ENCODE measurements at places on chromosomes 7 and 10. TPM values are rescaled to one million over a fixed set of nuclear protein-coding genes. Genes with fewer than 3 reads are reported as not detected.

DNA sequence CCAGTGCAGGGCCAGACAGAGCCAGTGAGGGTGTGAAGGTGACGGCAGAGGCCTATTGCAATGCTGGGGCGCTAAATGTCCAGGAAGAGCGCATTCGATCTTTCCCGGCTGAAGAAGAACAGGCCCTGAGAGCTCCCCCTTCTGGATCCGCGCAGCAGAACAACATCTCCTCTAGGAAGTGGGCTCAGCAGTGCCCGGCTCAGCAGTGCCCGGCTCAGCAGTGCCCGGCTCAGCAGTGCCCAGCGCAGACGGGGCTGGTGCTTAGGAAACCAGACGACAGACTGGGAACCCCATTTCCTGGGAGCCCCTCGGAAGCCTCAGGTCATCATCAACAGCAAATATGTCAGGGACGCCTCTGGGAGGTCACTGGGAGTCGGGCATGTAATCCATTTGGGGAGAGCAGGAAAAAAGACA is 4.7 kb upstream of the NOS3 start:
- no peak overlapping the region for H3K4me3 ChIP-seq
- no peaks in the 10 kb centered on the region for H3K36me3 ChIP-seq
- peak; percentile 84 for DNase-seq
- H3K27ac ChIP-seq = no peak overlapping the region
- peaks cover 20% of the 10 kb centered on the region for H3K4me1 ChIP-seq

DNA sequence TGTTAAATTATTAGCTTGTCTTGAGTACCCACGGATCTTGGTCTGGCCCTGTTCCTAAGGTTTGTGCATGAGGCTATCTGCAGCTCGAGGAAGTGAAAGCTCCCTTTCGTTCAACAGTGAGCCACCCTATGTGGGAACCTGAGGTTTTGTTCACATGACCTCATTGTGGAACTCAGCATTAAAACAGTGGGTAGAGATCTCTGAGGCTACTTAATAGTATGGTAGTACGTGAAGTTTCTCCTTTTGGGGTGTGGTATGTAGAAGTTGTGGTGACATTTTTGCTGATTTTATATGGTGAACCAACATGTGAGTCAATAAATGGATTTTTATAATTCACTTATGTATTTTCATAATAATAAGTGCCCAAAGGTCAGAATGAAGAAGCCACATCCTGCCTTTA is 252.7 kb upstream of the FERD3L start:
- H3K4me3 ChIP-seq = no peak overlapping the region
- H3K36me3 ChIP-seq = no peaks in the 10 kb centered on the region
- H3K4me1 ChIP-seq = no peaks in the 10 kb centered on the region
- H3K27me3 ChIP-seq = no peaks in the 10 kb centered on the region
- no peak for DNase-seq
- H3K27ac ChIP-seq = no peak overlapping the region

- H3K36me3 ChIP-seq = no peaks in the 10 kb centered on the region
- H3K4me1 ChIP-seq = peaks cover 39% of the 10 kb centered on the region
- no peaks in the 10 kb centered on the region for H3K27me3 ChIP-seq
- peak overlapping the region; percentile 79 for H3K27ac ChIP-seq
- no peak overlapping the region for H3K4me3 ChIP-seq
These were observed 33.0 kb downstream of the TPST1 start for GRCh38 chr7:66237906-66238772.

GRCh38 chr10:92970301-92971070 is 90.1 kb upstream of the CYP26C1 start:
- no peaks in the 10 kb centered on the region for H3K36me3 ChIP-seq
- no peak overlapping the region for H3K27ac ChIP-seq
- H3K4me3 ChIP-seq = no peak overlapping the region
- H3K4me1 ChIP-seq = peaks cover 2% of the 10 kb centered on the region
- H3K27me3 ChIP-seq = no peaks in the 10 kb centered on the region

DNA sequence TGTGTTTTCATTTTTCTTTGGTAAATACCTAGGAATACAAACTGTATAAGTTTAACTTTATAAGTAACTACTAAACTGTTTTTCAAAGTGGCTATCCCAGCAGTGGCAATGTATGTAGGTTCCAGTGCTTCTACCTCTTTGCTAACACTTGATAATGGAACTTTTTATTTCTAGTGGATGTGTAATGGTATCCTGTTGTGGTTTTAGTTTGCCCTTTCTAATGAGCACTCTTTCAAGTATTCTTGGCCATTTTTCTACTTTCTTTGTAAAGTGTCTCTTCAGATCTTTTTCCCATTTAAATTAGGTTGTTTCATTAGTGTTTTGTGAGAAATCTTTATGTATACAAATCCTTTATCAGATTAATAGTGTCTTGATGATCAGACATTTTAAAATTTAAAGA is 4.6 kb downstream of the KIF20B start:
- H3K27me3 ChIP-seq = no peaks in the 10 kb centered on the region
- no peak overlapping the region for H3K27ac ChIP-seq
- no peak overlapping the region for H3K4me3 ChIP-seq

GRCh38 chr7:148738737-148739535 is 40.2 kb downstream of the CUL1 start:
- DNase-seq = peak; percentile 35
- H3K27ac ChIP-seq = peak overlapping the region; percentile 49
- H3K4me3 ChIP-seq = no peak overlapping the region
- no peaks in the 10 kb centered on the region for H3K36me3 ChIP-seq

- H3K4me3 ChIP-seq = no peak overlapping the region
- peak overlapping the region; percentile 31 for H3K27ac ChIP-seq
- DNase-seq = peak; percentile 88
- H3K36me3 ChIP-seq = no peaks in the 10 kb centered on the region
- H3K27me3 ChIP-seq = peaks cover 26% of the 10 kb centered on the region
These were observed 142.5 kb upstream of the TCERG1L start for GRCh38 chr10:131453721-131454634.

DNA sequence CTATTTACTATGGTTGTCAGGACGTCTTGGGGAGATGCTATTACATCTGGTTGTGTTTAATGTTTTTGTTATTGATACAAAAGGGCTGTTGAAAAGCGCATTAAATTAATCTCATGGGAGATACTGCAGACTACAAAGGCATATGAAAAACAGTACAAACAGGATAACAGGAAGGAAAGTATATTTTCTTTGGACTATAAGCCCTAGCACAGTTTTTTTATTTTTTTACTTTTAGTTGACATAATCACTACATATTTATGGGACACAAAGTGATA is 341.3 kb downstream of the ARL4A start:
- H3K4me3 ChIP-seq = no peak overlapping the region
- DNase-seq = no peak
- H3K36me3 ChIP-seq = no peaks in the 10 kb centered on the region
- H3K27ac ChIP-seq = no peak overlapping the region

GRCh38 chr10:21030091-21030490 is 133.0 kb upstream of the NEBL start:
- no peak for DNase-seq
- H3K27me3 ChIP-seq = no peaks in the 10 kb centered on the region
- no peak overlapping the region for H3K27ac ChIP-seq
- no peaks in the 10 kb centered on the region for H3K36me3 ChIP-seq
- no peak overlapping the region for H3K4me3 ChIP-seq
- H3K4me1 ChIP-seq = no peaks in the 10 kb centered on the region

- peaks cover 12% of the 10 kb centered on the region for H3K4me1 ChIP-seq
- no peak for DNase-seq
- H3K27ac ChIP-seq = no peak overlapping the region
- no peak overlapping the region for H3K4me3 ChIP-seq
- no peaks in the 10 kb centered on the region for H3K27me3 ChIP-seq
These were observed 283.5 kb downstream of the ARHGAP12 start for GRCh38 chr10:31644931-31645633.

DNA sequence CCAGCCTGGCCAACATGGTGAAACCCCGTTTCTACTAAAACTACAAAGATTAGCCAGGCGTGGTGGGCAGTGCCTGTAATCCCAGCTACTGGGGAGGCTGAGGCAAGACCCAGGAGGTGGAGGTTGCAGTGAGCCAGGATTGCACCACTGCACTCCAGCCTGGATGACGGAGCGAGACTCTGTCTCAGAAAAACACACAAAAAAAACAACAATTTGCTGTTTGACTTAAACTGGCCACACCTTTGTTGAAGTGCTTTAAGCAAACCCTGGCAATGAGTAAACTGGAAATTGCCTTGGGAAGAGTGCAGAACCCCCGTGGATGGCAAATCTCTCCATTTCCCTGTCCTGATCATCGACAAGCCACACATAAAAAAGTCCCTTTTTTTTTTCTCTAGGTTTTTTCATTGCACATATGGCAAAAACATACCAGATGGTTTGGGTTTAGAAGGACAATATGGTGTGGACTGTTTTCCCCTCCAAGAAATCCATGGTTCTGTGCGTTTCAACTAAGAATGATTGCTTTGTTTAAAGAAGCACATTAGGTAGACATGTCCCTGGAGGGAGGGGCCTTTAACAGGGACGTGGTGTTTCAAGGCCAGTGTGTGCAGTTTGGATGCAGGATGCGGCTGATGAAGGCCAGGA is 76.9 kb downstream of the NRP1 start:
- H3K36me3 ChIP-seq = no peaks in the 10 kb centered on the region
- no peak overlapping the region for H3K4me3 ChIP-seq
- DNase-seq = no peak
- no peaks in the 10 kb centered on the region for H3K27me3 ChIP-seq

DNA sequence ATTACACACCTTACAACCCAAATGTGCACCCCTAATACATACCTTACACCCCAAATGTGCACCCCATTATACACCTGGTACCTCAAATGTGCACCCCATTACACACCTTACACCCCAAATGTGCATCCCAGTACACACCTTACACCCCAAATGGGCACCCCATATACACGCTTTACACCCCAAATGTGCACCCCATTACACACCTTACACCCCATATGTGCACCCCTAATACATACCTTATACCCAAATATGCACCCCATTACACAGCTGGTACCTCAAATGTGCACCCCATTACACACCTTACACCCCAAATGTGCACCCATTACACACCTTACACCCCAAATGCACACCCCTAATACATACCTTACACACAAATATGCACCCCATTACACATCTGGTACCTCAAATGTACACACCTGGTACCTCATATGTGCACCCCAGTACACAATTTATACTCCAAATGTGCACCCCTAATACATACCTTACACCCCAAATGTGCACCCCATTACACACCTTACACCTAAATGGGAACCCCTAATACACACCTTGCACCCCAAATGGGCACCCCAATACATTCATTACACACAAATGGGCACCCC is 106.3 kb downstream of the KLF6 start:
- DNase-seq = no peak
- H3K4me3 ChIP-seq = no peak overlapping the region
- no peaks in the 10 kb centered on the region for H3K36me3 ChIP-seq
- no peaks in the 10 kb centered on the region for H3K4me1 ChIP-seq
- no peaks in the 10 kb centered on the region for H3K27me3 ChIP-seq
- H3K27ac ChIP-seq = no peak overlapping the region

- H3K27me3 ChIP-seq = peaks cover 96% of the 10 kb centered on the region
- no peak overlapping the region for H3K27ac ChIP-seq
- no peak for DNase-seq
- H3K4me1 ChIP-seq = peaks cover 18% of the 10 kb centered on the region
These were observed 3.1 kb downstream of the EN2 start for GRCh38 chr7:155460926-155461613.

DNA sequence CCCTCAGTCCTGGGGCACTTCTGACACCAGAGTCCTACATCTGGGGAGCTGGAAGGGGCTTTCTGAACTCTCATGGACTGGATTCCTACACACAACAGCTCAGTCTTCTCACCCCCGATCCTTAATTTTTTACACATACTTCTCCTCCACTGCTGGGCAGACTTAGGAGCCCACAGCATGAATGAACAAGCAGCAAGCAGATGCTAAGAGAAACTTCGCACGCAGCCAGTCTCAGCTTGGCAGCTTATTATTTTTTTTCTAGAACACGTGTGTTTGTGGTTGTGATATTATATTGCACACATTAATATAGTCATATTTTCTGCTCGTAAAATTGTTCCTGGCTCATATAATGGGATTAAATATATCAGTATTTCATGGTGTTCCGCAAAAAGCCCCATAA is 50.9 kb upstream of the LOXL4 start:
- no peak overlapping the region for H3K4me3 ChIP-seq
- no peaks in the 10 kb centered on the region for H3K36me3 ChIP-seq
- H3K27ac ChIP-seq = no peak overlapping the region
- DNase-seq = no peak

DNA sequence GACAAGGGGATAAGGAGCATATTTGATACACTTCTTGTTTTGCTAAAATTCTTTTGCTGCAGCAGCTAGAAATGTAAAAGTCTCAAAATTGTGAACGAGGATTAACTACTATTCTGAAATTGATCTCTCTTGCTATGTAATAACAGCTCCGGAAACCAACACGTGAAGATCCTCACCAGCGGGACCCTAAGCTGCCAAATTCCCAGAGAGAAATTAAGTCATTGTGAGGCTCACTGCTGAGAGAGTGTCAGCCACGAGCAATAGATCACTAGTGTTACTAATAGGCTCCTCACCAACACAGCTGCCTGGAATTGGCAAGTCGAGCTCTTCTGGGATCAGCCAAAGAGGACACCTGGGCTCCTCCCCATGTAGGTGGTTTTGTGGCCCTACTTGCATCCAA is 5.6 kb upstream of the VWA2 start:
- peaks cover 29% of the 10 kb centered on the region for H3K27me3 ChIP-seq
- H3K4me3 ChIP-seq = no peak overlapping the region
- H3K36me3 ChIP-seq = no peaks in the 10 kb centered on the region
- no peaks in the 10 kb centered on the region for H3K4me1 ChIP-seq
- DNase-seq = no peak

DNA sequence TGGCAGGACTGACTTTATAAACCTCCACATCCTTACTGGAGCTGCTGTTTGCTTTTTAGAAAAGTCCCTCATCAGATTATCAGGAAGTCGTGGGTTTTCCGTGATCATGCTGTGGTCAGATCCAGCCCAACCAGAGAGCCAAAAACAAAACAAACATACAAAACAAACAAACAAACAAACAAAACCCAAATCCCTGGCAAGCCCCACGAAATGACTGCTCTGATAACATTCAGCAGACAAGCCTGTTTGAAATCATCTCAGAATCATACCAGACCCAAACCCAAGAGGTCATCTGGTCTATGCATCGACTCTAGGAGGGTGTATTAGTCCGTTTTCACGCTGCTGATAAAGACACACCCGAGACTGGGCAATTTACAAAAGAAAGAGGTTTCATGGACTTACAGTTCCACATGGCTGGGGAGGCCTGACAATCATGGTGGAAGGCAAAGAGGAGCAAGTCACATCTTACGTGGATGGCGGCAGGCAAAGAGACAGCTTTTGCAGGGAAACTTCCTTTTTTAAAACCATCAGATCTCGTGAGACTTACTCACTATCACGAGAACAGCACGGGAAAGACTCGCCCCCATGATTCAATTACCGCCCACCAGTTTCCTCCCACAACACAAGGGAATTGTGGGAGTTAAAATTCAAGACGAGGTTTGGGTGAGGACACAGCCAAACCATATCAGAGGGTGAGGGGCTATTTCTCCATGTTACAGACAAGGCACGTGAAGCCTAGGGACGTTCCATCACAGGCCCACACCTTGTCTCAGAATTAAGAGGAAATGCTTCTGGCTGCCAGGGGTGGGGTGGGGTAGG is 85.7 kb downstream of the PARP12 start:
- no peak for DNase-seq
- H3K27me3 ChIP-seq = no peaks in the 10 kb centered on the region
- no peaks in the 10 kb centered on the region for H3K4me1 ChIP-seq
- no peaks in the 10 kb centered on the region for H3K36me3 ChIP-seq
- H3K27ac ChIP-seq = no peak overlapping the region
- H3K4me3 ChIP-seq = no peak overlapping the region

The C7orf57 gene
- 0.43 TPM for total RNA-seq

The PDK4 gene
- 34.6 TPM for total RNA-seq

The CHRM2 gene
- 7.5 TPM for total RNA-seq

The ATG9B gene
- 0.64 TPM for total RNA-seq

The LRMDA gene
- total RNA-seq = 6.8 TPM

The TMEM236 gene
- total RNA-seq = 1.4 TPM

The TNKS2 gene
- 33.8 TPM for total RNA-seq

All from hepatocyte (in vitro differentiated cells).